Suppressor macrophage (primary cell): ENCODE measurements at places on chromosomes 3 and 15.

DNA sequence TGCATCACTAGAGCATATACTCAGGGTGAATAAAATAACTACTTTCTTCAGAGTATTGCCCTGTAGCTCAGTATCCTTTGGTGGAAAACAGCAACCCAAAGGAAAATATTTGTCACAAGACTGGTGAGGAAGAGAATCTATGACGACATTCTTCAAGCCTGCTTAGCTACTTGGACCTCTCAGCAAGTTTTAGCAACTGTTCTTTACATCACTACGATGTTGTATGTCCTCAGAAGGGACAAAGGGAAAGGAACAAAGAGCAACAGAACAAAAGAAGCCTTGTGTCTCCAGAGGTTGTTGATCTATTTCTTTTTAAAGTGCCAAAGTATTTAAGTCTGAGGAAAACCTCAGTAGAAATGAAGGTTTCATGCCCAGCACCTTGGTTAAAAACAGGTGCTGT is 746.7 kb downstream of the NAALADL2 start:
- no peak for DNase-seq

GRCh38 chr3:187858711-187859110 is 113.4 kb upstream of the BCL6 start:
- DNase-seq: no peak

GRCh38 chr3:27147215-27147614 is 222.0 kb downstream of the NEK10 start:
- DNase-seq: no peak

- DNase-seq: no peak
Measured at GRCh38 chr3:168275662-168276061, 179.9 kb upstream of the GOLIM4 start.

DNA sequence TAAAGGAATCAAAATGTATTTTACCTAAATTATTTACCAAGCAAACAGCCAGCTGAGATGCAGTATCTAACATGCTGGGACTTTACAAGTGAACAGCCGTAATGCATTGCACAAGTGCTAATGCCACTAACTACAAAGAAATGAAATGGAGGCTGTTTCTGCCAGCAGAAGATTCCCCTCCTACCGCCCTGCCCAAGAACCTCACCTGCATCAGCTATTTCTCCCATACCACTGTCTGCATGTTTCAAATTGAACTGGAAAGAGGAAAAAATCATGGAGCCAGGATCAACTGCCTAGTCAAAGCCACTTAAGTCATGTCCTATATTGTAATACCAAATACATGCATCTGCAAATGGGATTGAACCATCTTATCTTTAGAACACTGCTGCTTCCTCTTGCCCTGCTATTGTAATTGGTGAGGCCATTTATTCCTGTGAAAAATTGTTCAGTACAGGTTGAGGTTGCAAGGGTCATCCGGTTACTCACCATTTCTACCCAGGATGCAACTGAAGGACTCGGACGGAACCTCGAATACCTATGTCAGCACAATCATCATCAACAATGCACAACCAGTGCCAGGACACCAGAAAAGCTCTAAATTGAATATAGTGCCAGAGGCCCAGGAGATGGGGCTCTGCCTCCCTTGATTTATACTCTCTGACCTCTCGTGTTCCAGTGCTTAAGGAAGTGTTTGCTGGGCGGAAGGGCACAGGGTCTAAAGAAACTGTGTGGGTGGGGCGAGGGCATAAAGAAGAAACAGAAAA is 27.5 kb downstream of the ANXA2 start:
- DNase-seq: no peak

- DNase-seq: no peak
Measured at GRCh38 chr15:30041868-30042267, 40.9 kb upstream of the GOLGA8J start.

DNA sequence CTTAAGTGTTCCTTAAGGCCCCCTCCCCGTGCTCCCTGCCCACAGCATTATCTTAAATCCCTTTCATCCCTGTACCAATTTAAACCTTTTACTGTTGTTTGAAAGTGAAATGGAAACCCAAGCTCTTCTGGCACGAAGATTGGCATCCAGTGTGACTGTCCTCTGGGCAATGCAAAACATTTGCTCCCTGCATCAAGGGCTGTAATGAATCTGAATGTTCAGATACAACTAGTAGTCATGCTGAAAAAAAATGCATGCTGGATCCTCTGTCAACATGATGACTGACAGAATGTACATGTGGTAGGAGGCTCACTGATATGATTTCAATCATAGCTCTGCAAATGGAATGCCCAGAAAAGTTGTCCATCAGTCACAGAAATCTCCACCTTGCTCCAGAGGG is 8.1 kb upstream of the CDIN1 start:
- DNase-seq: no peak

DNA sequence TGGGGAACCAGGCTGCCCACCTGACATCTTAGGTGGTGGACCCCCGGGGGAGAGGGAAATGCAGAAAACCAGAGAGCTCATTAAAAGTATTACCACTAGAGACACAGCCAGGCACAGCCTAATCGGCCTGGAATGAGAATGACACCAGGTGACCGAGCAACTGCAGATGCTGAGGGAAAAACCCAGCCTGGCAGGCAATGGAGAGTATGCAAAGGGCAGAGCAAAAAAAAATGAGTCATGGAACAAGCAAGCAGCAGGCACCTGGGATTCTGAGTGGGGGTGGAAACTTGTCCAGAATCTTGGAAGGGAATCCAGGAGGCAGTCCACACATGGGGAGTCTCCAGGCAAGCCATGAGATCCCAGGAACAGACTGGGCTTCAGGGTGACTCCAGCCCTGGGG is 183.7 kb upstream of the LRRN1 start:
- DNase-seq: no peak

- no peak for DNase-seq
Measured at GRCh38 chr15:36177590-36178302, 401.7 kb upstream of the CDIN1 start.

DNA sequence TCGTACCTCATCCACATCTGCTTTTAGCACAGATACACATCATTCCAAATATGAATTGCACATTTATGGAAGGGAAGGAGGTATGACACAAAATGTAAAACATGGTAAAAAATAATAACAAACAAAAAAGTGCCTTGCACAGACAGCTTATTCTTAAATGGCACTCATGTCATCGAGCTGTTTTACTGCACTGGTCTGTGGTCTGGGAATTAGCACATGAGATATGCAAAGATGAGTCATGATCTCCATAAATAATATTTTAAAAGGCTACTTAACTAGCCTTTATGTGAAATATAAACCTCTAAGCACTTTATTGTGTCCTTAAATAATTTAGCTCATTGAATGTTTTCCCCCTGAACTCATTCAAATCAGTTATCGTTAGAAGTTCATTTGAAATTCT is 142.2 kb upstream of the ZNF385D start:
- no peak for DNase-seq

DNA sequence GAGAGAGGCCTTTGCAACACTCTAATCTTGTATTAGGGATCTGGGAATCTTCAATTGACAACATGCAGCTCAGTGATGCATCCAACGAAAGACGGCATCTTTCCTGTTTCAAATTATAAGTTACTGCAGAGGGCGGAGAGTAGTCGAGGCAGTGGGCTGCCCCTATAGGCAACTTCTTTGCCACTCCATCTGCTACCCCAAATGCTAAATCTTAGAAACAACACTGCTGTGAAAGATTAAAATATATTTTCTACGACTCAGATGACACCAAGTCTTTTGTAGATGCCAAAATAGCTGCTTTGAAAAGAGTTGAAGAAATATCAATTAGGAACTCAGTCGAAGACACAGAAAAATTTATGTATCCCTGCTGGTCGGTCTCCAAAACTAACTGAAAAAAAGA is 161.0 kb upstream of the FEZF2 start:
- DNase-seq: no peak

- no peak for DNase-seq
Measured at GRCh38 chr3:62011666-62012065, 361.7 kb downstream of the FEZF2 start.

- no peak for DNase-seq
Measured at GRCh38 chr15:72706266-72706665, 20.3 kb downstream of the BBS4 start.

DNA sequence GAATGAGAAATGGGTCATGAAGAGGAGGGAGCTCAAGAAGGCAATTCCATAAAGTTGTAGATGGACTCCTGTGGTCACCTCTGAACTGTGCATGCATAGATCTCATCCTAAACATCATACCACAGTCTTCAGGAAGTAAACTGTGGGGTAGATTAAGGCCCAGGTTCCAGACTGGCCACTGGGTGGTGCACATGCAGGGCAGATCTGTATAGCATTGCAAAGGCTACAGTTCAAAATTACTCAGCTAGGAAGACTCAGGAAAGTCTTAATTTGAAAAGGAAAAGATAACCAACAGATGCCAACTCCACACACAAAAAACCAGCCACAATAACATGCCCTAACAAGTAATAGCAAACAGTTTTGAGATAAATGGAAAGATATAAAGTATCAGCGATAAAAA is 20.3 kb downstream of the KY start:
- peak; percentile 22 for DNase-seq

- no peak for DNase-seq
Measured at GRCh38 chr15:76032046-76032445, 19.8 kb upstream of the NRG4 start.

DNA sequence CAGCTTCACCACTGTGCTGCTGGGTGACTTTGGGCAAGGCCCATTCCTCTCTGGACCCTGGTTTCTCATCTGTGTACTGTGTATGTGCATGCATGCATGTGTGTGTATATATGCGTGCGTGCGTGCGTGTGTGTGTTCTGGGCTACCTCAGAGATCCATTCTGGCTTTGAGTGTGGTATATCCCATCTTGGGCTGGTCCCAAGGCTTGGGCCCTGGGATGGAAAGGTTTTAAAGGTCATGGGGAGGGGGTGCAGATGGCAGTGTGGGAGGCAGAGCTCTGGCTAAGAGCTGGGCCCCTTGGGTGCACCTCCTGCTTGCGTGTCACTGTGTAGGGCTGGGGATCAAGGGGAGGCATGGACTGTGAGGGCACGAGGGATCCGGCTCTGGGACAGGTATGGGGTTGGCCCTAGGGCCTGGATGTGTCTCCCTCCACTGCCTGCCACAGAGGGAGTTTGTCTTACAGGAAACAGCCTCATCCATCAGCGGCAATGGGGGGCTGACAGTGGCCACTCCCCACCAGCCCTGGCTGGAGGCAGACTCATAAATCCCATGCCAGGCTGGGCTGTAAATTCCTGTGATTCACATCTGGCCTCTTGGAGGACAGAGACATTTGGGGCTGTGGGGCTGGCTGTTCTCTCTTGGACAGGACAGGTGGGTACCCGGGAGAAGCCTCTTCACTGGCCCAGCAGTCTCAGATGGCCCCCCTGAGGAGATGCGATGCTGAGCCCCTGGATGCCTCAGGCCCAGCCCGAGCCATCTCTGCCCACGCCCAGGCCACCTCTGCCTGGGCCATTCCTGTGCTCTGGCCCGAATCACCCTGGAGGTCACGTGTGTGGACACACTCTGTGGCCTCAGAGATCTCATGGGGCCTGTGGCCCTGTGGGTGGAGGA is 21.4 kb upstream of the CSPG4 start:
- peak; percentile 52 for DNase-seq

DNA sequence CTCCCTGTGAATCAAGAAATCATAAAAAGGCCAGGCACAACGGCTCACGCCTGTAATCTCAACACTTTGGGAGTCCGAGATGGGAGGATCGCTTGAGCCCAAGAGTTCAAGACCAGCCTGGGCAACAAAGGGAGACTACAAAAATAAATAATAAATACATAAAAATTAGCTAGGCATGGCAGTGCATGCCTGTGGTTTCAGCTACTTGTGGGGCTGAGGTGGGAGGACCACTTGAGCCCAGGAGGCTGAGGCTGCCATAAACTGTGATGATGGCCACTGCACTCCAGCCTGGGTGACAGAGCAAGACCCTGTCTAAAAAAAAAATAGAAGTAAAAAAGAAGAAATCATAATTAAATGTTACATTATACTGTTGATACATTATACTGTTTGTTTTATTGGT is 28.0 kb upstream of the DCUN1D1 start:
- no peak for DNase-seq

DNA sequence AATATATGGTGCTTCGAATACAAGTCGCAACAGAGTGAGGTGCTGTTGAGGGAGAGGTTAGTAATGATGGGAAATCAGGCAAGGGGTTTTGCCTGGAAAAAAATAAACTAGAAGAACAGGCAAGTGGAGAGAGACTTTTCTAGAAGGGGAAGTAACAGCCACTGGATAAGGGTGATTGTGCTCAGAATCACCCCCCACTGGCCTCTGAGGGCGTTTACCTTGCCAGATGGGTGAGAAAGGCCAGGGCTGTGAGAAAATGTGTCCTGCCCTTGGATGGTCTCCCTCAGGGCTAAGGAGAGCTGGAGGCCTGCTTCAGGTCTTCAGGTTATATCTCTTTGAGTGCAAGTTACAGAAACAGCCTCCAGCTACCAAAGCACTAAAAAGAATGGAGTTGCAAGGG is 151.8 kb downstream of the MEX3B start:
- no peak for DNase-seq

GRCh38 chr3:155393316-155393715 is 99.8 kb upstream of the STRIT1 start:
- DNase-seq: no peak

- peak; percentile 90 for DNase-seq
Measured at GRCh38 chr15:68817304-68818065, 3.2 kb downstream of the ANP32A start.

- DNase-seq: no peak
Measured at GRCh38 chr3:51422211-51422610, 31.1 kb downstream of the RBM15B start.

- no peak for DNase-seq
Measured at GRCh38 chr3:123054931-123055330, 11.9 kb upstream of the PDIA5 start.

GRCh38 chr15:101332061-101332467 is 37.0 kb upstream of the SNRPA1 start:
- no peak for DNase-seq

DNA sequence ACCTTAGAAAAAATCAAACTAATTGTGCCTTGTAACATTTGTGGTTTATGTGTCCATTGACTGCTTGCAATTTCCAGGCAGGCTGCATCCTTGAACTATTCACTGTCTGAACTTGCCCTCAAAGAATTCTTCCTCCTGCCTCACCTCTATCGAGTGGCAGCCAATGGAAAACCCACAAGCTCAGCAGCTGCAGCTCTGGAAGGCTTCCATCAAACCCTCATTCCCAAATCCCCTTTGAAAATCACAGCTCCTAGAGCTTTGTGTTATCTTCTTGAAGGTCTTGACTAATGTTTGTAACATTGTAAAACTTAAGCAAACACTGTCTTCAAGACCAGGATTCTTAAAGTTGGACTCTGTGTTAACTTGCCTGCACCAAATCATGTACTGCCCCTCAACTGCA is 81.1 kb downstream of the FILIP1L start:
- no peak for DNase-seq

DNA sequence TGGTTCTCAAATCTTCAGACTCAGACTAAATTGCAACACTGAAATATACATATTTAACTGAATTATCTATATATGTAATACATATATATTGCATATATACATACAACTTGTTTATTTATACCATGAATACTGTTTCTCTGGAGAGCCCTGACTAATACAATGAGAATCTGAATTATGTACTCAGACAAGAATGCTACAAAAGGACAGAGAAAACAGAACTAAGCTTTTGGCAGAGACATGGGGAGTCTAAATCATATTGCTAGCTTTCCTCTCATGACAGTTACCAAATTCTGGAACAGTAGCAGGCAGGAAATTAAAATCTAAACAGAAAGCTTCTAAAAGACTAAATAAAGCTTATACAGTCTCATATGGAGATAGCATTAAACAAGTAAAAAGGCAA is 142.4 kb upstream of the KCNMB2 start:
- no peak for DNase-seq
